ENCODE measurements at places on chromosomes 13 and 19. TPM values are rescaled to one million over a fixed set of nuclear protein-coding genes. Genes with fewer than 3 reads are reported as not detected.

The CERS1 gene
- total RNA-seq: 0.33 TPM

The ZNF446 gene
- 6.1 TPM for total RNA-seq

The KLK12 gene
- total RNA-seq: not detected

The CUL4A gene
- 73.5 TPM for total RNA-seq

The ZNF154 gene
- 0.21 TPM for total RNA-seq

The CGB8 gene
- 0.53 TPM for total RNA-seq

The OR7G2 gene
- not detected for total RNA-seq

All from mammary epithelial cell (primary cell).